ENCODE measurements at places on chromosomes 4 and X.
A peak's percentile ranks its signal among the peaks of the same experiment; 100 is the strongest.

GRCh38 chr4:151519728-151520415 lies 110.9 kb downstream of the FHIP1A start:
- no peak for DNase-seq

DNA sequence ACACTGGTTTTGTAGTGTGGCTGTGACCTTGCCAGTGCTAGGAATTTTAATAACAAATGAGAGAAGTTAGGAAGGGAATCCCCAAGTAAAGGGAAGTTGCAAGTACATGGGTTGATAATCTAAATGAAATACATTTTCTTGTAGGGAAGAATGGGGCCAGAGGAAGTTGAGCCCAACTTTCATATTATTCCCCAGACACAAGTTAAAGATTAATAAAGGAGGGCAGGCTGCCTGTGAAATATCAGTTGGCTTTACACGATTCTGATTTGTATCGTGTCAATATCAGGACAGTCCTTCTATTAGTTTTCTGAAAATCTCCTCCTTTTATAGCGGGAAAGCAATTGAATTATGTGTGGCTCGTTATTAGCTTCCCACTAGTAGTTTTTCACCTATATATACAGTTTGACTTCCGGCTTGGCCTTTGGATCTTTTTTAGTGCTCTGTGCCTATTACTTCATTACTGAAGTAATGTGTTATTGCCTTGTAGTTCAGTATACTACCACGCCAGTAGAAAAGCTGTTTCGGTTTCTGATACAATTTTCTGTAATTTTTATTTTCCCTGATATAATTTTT lies 1.7 kb downstream of the PDLIM5 start:
- DNase-seq = peak; percentile 62

GRCh38 chrX:92230628-92231027 lies 451.5 kb downstream of the PCDH11X start:
- DNase-seq = no peak

DNA sequence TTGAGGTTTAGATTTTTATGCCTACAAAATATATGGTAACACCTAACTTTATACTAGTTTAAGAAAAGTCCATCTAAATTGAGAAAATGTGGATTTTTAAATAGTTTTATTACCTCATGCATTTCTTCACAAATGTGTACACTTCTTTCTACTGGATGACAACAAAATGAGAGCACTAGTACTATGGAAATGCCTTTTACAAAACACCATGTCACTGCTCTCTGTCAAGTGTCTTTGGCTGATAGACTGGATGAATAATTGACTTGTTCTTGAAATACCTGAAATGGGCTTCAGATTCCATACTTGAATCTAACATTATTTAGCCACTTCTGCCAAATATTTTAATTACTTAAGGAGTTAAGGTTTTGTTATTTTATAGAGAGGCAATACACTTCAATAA lies 49.5 kb downstream of the AMELX start:
- DNase-seq = no peak

DNA sequence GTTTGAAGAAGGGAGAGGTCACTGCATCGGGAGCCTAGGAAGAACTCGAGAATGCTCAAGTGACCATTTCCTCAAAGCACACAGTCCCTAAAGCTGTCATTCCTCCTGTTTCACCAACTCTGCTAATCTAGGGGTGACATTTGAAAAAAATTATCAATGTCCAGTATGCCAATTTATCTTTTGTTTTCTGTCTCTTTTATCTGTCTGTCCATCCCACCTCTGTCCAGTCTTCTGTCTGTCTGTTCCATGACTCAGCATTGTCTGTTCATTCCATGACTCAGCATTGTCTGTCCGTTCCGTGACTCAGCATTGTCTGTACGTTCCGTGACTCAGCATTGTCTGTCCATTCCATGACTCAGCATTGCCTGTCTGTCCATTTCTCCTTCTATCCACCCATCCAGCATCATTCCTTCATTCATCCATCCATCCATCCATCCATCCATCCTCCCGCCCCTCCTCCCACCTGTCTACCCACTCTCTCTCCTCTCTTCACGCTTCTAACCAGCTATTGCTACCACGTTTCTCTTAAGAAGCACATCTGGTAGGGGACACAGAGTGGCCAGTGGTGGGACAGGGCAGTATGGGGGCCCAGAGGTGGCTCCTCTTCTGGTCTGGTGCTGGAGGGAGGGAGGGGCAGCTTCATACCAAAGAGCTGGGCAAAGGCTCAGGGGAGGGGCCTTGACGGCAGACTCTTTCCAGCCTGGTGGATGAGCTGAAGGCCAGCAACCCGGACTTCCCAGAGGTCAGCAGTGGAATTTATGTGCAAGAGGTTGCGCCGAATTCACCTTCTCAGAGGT lies 34.1 kb downstream of the HTRA3 start:
- peak; percentile 73 for DNase-seq

DNA sequence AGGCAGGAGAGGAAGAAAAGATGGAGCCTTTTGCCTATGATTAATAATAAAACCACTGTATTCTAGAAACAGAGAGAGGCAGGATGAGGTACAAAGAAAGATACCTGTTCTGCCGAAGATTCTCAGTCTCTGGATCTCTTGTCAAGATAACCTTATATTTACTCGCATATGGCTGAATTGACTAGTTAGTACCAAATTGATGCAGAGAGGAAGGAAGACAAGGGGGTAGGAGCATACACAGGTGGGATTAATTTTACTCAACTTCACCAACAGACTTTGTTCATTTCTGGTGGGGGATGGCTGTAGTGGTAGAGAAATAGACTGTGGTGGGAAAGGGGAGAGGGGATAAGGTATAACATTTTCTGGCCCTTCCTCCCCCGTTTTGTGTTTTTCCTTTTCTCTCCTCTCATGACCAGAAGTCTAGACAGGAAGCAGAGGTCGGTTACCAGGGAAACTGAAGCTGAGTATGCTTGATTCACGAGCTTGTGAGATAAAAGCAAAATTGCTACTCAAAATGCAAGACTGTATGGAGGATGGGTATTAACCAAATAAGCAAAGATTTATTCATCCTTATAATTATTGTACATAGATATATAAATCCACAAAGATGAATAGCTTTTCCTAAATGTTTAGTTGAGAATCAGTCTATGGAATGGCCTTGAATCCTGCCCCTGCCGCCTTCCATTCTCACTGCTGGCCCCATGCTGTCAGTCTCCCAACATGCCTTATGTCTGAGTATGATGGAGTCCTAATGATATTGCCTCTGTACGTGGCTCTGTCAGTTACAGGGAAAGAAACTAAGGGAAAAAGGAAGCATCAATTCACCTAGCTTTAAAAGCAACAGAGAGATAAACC lies 17.8 kb upstream of the PAGE2B start:
- no peak for DNase-seq

GRCh38 chr4:88533937-88534750 lies 10.6 kb upstream of the PYURF start:
- no peak for DNase-seq

GRCh38 chr4:168797194-168797593 lies 212.9 kb downstream of the CBR4 start:
- DNase-seq = peak; percentile 74

GRCh38 chr4:146095091-146095690 lies 80.3 kb upstream of the LSM6 start:
- peak; percentile 30 for DNase-seq

DNA sequence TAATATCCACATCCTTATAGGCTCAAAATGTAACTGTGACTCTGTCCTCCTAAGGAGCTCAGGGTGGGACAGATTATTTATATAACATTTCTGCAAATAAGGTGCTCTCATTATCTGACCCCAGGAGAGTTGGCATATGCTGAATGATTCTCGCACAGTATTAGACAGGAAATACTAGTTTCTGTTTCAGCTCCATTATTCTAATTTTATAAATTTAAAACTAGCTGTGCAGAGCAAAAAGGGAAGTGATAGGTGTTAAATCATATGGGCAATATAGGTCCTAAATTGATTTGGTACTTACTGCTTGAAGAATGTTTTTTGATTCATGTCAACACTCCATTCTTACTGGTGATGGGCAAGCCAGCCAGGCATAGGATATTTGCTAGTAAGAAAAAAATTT lies 141.5 kb downstream of the GLRA2 start:
- no peak for DNase-seq

DNA sequence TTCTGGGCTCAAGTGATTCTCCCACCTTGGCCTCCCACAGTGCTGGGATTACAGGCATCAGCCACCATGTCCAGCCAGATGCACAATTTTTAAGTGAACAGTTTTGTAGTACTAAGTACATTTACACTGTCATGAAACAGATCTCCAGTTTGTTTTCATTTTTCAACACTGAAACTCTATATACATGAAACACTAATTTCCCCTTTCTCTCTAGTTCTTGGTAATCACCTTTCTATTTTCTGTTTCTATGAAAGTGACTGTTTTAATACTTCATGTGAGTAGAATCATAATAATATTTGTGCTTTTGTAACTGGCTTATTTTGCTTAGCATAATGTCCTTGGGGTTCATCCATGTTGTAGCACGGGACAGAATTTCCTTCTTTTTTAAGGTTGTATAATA lies 237.4 kb downstream of the CAMK2D start:
- DNase-seq = no peak

- no peak for DNase-seq
Observed at GRCh38 chr4:166896254-166896653, 338.0 kb downstream of the SPOCK3 start.

DNA sequence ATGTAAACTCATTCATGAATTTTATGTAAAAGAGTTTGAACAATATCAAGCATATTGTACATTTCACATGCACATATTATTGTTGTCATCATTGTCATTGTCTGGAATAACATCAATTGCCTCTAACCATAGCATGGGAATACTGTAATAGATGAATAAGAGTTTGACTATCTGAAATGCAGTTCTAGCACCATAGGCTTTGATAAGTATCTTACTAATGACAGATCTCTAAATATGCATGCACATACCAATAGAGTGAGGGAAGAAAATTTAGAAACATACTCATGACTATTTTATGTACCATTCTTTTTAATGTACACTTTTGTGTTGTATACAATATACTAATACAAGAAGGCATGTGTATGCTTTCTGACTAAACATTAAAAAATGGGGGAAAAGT lies 161.6 kb upstream of the SPRY1 start:
- DNase-seq = no peak

DNA sequence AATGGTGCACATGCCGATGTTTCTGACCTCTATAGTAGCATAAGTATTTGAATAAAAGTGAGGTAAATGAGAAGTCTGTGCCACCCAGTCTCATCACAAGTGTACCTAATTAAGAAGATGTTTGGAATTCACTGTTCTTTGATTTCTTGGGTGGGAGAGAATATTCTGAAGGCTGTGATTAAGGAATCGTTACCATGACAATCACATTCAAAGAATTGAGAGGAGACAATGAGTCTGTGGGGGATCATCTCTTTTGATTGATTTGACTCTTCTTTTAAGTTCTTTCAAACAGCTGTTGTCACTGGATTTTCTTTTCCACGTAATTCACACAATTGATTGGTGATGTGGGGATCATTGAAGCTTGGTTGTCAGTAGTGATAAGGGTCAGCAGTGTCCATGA lies 18.1 kb downstream of the FHL1 start:
- DNase-seq = no peak

- DNase-seq = peak; percentile 33
Observed at GRCh38 chrX:65581661-65582339, 47.2 kb upstream of the LAS1L start.

GRCh38 chr4:8115916-8116315 lies 42.7 kb downstream of the ABLIM2 start:
- DNase-seq = no peak

- no peak for DNase-seq
Observed at GRCh38 chr4:18227880-18228279, 206.3 kb upstream of the LCORL start.

DNA sequence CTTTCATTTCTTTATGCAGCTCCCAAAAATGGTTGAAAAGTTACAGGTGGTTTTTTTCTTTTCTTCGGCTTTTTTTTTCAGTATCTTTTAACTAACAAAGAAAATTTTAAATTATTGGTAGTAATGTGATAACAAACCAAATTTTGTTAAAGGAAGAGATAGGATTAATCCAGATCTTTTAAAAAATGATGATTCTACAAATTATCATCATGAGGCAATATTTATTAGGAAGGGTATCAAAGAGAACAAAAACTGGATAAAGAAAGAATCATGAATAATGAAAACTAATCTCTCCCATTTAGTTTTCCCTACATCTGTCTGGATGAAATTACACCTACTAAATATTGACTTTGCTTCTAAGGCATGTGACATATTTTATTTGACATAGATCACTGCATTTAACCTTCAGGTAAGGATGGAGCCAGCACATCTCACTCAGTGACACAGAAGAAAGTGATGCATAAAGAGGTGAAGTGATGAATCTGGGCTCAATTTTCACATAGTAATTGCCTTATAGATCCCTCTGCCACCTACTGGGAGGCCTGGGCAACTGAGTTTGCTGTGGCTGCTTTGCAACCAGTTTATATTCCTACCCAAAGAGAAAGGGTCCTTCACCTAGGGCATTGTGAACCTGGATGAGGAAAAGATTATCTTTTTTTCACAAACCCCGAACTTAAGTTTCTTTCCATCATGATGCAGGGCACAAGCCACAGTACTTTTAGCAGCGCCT lies 155.6 kb downstream of the HNRNPD start:
- no peak for DNase-seq

DNA sequence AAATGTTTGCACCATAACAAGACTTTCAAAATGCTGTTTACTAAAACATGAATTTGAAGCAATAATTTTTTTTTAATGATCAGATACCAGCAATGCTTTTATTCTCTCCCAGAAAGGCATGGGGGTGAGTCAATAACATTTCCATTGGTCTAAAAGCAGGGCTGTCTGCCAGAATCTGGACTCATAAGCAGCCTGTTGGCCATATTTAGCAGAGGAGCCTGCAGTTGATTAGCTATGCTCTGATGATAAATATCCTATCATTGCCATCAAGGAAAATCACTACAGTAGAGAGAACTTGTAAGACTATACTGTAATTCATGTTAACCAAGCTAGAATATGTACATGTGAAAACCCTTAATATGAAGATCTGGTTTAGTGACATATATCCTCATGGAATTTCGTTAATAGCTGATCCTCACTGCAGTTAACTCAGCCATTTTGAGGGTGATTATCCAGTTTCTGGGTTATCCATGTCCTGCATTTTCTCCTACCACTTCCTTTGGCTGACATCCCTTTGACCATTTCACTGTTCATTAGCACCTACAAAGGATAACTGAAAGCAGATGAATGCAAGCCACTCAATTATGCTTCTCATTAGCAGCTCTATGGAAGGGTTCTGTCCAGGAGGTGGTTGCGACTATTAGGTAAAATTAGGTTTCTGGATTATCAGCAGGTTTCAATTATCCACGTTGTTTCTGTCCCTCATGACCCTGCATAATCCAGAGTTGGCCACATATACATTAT lies 72.9 kb upstream of the DIAPH2 start:
- DNase-seq = no peak

DNA sequence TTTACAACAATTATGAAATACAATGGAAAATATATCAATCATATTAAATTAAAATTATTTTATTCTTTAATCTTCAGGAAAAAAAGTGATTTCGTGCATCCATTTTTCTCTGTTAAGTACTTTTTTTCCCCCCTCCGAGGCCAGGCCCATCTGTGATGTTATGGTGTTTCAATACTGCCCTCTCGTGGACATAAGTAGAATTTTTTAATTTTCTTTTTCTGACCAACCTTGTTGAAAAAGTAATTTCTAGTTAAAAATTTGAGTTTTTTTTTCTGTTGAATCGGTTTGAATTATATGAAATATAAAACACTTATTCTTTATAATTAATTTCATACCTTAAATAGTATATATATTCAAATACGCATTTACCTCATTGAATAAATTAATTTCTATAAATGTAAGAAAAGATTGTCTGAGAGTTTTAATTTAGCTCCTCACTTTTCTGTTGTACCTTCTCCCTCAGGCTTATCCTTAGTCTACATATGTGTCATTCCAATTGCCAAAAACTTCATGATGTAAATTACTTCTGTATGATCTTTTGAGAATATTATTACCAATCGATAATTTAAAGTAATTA lies 175.8 kb upstream of the TECRL start:
- peak; percentile 1 for DNase-seq

GRCh38 chrX:129115104-129115503 lies 408.2 kb downstream of the SMARCA1 start:
- peak; percentile 19 for DNase-seq
